ENCODE measurements at places on chromosomes 6 and 20.

GRCh38 chr20:46093531-46093930 lies 3.8 kb upstream of the NCOA5 start:
- DNase-seq, result no peak

- DNase-seq, result no peak
Observed at GRCh38 chr6:63705707-63706106, 70.1 kb downstream of the PHF3 start.

GRCh38 chr20:33311996-33312395 lies 29.0 kb downstream of the BPIFB1 start:
- no peak for DNase-seq

- DNase-seq, result no peak
Observed at GRCh38 chr6:71676298-71676697, 210.1 kb upstream of the RIMS1 start.

- no peak for DNase-seq
Observed at GRCh38 chr6:39843305-39844020, 51.3 kb downstream of the DAAM2 start.

- peak; percentile 6 for DNase-seq
Observed at GRCh38 chr6:3414327-3415081, 42.3 kb downstream of the SLC22A23 start.

GRCh38 chr20:53883098-53883911 lies 187.1 kb downstream of the BCAS1 start:
- DNase-seq, result peak; percentile 61

DNA sequence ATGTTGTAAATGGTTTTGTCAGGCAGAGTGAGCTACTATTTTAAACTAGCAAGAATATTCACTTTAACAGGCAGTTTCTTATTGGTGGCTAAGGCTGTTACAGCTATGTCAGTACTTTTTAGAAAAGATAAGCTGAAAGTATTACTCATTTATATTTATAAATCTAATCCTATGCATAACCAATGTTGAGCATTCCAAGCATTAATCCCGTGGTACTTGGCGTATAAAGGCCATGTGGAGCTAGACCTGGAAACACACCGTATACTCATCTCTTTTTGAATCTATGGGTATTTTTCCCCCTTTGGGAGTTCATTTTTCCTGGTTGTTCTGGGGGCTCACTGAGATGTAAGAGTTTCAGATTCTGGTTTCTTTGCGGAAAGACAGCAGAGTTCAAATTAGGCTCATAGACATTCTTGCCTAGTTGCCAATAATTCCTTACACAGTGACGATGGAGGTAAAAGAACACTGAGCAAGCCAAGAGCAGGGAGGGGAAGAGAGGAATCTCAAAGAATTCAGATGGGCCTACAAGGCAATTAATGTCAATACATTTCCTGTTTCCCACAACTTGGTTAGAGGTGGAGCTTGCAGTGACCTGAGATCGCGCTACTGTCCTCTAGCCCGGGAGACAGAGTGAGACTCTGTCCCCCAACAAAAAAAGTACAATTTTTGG lies 211.5 kb downstream of the SOX4 start:
- DNase-seq, result no peak

GRCh38 chr6:109925075-109925474 lies 53.0 kb upstream of the GPR6 start:
- DNase-seq, result no peak

GRCh38 chr6:149729824-149730223 lies 11.9 kb upstream of the LATS1 start:
- no peak for DNase-seq

DNA sequence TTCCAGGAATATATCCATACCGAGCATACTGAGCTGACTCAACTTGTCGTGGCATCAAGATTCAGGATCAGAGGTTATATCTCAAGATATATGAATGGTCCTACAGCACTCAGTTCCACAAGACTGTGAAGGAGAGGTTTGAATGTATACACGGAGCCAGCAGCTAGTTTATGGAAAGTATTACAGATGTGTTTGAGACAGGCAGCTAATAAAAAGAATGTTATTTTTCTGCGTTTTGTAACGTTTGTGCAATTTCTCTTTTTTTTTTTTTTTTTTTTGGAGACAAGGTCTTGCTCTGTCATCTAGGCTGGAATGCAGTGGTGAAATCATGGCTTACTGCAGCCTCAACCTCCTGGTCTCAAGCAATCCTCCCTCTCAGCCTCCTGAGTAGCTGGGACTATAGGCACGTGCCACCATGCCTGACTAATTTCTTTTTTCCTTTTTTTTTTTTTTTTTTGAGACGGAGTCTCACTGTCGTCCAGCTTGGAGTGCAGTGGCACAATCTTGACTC lies 3.4 kb upstream of the FAM110A start:
- no peak for DNase-seq

- DNase-seq, result no peak
Observed at GRCh38 chr6:158042245-158042798, 60.7 kb downstream of the SYNJ2 start.

DNA sequence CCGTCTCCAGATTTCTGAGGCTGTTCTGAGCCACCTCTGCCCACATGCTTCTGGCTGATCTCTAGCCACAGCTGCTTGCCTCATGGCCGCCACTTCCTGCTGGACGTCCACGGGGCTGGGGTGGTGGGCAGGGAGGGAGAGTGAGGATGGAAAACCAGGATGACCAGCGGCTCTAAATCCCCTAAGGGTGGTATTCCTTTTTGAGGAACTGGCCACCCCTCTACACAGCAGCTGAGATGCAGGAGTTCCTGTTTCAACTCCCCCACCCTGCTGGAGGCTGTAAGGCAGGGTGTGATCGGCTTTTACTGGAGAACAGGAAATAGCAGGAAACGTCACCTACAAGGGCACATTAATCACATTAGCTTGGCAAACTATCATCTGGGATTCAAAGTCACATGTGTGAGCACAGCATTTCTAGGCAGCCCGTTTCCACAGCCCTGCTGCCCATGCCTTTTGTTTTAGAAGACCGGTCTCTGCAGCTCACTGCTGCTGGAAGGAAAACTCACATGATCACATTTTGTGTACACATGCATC lies 181.6 kb upstream of the ECI2 start:
- DNase-seq, result no peak

- DNase-seq, result no peak
Observed at GRCh38 chr20:19022791-19023448, 189.5 kb upstream of the SLC24A3 start.

GRCh38 chr6:104606361-104606760 lies 253.4 kb downstream of the HACE1 start:
- DNase-seq, result no peak

DNA sequence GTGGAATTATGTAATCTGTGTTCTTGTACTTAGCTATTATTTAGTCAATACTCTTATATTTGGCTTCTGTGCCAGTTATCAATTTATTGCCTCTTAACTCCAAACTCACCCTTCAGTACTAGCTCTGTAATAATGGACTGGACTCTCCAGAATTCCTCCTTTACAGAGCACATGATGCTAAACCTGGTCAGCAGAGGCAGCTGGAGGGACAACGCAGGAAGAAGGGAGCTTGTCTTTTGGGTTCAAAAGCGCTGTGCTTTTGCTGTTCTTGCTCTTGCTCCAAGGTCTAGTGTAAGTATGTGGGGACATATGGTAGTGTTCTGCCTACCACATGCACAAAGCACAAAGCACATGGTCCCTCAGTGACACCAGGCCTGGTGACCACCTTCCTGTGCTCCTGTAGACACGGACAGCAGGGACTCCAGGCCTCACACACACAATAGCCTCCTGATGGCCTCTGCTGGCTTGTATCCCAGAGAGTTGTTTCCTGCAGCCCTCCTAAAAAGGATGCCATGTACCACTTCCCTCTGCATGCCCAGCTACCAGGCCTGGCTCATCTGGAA lies 46.1 kb downstream of the CHD6 start:
- DNase-seq, result peak; percentile 12

DNA sequence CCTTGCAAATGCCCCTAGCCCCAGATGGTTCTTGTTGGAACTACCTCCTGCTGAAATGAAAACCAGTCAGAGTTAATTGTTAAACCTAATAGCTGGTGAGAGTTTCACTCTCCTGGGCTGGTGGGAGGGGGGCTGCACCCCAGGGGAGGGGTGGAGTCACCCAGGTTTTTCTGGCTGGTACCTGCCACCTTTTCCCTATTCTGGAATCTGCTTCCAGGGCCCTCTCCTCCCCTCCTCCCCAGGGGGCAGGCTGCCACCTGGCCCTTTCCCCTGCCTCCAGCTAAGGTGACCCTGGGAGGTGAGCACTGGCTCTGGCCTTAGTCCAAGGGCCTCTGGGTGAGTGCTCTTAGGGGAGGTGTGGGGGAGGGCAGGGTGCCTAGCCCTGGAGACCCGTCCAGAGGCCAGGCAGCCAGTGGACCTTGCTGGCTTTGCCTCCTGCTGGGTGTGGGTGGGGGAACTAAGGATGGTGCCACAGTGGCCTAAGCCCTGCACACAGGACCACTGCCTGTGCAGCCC lies 48.8 kb upstream of the EPB41L1 start:
- DNase-seq, result no peak

DNA sequence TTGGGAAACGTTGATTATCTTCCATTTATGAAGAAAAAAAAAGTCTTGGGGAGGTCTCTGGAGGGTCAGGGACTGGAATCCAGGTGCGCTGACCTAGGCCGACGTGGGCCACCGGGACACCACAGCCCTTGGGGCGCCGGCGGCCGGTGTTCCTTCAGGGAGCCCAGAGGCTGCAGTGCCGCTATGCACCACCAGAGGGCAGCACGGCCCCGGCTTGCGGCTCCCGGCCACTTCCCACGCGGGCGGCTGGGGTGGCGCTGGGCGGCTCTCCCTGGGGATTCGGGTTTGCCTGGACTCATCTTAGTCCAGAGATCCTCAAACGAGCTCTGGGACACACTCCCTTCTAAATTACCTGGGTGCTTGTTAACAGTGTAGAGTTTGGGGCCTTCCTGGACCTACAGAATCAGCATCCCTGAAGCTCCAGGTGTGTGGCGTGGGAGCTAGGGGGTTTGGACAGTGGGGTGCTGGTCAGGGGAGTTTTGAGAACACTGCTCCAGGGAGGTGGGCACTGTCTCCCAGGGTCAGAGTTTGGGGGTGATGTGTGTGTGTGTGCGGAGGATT lies 23.0 kb upstream of the GTSF1L start:
- DNase-seq, result peak; percentile 97

- DNase-seq, result no peak
Observed at GRCh38 chr6:168238159-168238909, 81.2 kb downstream of the DACT2 start.

GRCh38 chr6:82353848-82354247 lies 9.8 kb upstream of the TPBG start:
- DNase-seq, result no peak

DNA sequence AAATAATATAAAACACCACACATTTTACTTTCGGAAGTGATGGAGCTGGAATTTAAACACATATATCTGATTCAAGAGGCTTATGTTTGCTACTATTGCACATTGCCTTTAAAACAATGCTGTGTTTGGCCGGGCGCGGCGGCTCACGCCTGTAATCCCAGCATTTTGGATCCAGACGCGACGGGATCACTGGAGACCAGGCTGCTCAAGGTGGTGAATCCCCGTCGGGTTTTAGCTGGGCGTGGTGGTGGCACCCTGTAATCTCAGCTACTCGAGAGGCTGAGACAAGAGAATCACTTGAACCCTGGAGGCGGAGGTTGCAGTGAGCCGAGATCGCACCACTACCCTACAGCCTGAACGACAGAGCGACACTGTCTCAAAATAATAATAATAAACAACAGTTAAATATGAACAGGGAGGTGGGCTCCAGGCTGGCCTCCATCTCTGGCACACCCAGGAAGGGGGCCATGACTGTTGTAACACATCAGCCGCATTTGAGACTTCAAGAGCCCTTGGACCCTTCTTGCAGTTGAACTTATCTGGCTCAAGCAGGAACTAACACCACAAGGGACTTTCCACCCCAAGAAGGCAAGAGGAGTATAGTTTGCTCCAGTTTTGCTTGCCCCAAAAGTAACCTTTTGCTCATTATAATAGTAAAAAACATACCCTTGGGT lies 127.1 kb upstream of the ZNF184 start:
- DNase-seq, result no peak

GRCh38 chr6:14283600-14284235 lies 166.1 kb downstream of the CD83 start:
- DNase-seq, result no peak

GRCh38 chr20:17542993-17543412 lies 11.8 kb upstream of the BFSP1 start:
- no peak for DNase-seq

- DNase-seq, result no peak
Observed at GRCh38 chr6:166830185-166830890, 126.0 kb downstream of the RNASET2 start.

DNA sequence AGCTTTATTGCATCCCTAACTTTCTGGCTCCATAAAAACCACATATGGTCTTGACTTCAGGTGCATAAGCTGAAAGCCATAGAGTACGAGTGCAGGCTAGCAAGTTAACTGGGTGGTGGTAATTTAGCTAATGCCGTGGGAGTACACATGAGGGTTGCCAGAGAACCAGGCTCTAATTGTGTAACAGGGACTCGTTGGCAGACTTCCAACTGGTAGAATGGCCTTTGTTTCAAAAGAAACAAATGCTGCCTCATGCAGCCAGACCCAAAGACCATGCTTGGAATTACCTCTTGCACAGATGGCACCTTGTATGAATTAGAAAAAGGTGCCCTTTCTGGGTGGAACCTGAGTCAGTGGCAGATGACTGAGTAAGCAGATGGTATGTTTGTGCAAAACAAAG lies 73.2 kb downstream of the LY86 start:
- DNase-seq, result no peak

DNA sequence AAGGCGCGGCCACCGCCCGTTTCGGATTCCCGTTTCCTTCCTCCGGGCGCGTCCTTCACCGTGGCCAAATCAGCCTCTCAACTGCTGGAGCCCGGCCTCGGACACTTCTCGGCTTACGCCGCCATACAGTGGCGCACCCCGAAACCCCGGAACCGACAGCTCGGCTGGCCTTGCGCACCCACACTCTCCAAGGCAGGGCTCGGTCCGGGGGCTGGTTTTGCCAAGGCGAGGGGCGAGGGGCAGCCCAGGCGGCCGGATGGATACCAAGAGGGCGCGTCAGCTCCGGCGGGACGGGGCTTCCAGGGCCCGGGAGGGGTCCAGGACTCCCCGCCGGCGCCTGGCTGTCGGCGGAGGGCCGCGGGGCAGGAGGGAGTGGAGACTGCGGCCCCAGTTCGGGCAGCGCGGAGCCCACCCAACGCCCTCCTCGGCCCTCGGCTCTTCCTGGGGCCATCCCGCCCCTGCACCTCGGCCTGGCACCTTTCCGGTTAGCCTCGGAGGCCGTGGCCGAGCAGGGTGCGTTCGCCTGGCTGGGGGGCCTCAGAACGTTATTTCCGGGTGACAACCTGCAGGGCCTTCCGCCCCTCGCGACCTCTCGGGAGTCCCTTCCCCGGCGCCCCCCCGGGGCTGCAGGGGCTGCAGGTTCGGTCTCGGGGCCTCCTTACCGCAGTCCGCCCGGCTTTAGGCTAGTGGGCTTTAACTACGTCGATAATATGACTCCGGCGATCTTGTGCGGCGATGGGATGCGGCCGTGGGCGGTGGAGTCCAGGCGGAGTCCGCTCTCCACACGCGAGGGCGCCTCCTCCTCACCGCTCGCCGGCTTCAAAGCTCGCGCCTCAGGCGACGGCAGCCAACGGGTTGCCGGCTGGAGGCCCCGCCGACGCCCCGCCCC lies 697 bp upstream of the CEP43 start:
- DNase-seq, result peak; percentile 37

GRCh38 chr6:126880964-126881363 lies 237.5 kb upstream of the RSPO3 start:
- DNase-seq, result no peak

- DNase-seq, result no peak
Observed at GRCh38 chr20:53036992-53037391, 64.8 kb downstream of the TSHZ2 start.

Measured in stimulated activated naive CD8-positive, alpha-beta T cell treated with anti-CD3 and anti-CD28 coated beads, Interleukin-15, Interleukin-2, amounts not matched to agents 100 U/mL and 50 U/mL, for 24 hours (primary cell).